COR-L47 (cell line): ENCODE measurements at places on chromosomes 5 and 9.

- DNase-seq, result no peak
These were observed 123.7 kb downstream of the PRELID2 start for GRCh38 chr5:145711417-145711816.

DNA sequence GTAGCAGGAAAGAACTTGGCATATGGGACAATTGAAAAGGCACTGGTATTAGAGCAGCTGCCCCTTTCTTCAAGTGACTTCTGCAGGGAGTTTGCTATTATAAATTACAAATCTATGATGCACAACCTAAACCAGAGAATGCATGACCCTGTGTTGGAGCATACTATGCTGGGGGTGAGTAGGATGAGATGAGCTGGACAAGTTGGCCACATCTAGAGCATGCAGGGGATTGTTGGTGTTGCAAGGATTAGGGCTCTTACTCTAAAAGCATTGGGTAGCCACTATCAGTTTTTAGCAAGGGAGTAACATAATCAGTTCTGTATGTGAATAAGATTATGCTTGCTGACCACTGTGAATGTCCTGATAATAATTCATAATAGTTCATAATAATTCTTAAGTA, 186.7 kb downstream of the KIAA0825 start:
- no peak for DNase-seq

- DNase-seq, result no peak
These were observed 49.7 kb downstream of the WWC1 start for GRCh38 chr5:168341178-168341577.

DNA sequence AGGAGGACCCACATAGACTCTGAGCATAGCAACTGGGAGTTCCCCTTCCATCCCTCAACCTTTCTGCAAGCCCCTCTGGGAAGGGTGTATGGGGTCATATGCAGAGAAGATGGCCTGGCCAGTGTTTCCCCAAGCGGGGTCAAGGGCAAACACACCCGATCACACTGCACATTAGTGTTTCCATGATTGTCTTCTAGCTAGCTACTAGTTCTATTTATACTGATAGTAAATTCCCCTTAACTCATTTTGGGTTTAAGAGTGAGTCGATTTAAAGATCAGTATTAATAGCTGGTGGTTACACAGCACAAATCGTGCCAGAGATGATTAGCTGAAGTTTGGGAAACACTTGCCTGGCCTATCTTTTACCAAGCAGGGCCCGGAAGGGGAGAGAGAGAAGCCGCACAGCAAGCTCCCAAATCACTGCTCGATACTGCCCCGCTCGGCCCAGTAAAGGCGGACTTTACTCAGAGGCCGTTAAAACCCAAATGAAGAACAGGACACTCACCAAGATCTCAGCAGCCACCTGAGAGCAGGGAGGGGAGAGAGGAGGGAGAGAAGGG, 29.4 kb upstream of the TNIP1 start:
- no peak for DNase-seq

GRCh38 chr5:160926428-160926827, 74.4 kb upstream of the ATP10B start:
- DNase-seq, result peak; percentile 69

DNA sequence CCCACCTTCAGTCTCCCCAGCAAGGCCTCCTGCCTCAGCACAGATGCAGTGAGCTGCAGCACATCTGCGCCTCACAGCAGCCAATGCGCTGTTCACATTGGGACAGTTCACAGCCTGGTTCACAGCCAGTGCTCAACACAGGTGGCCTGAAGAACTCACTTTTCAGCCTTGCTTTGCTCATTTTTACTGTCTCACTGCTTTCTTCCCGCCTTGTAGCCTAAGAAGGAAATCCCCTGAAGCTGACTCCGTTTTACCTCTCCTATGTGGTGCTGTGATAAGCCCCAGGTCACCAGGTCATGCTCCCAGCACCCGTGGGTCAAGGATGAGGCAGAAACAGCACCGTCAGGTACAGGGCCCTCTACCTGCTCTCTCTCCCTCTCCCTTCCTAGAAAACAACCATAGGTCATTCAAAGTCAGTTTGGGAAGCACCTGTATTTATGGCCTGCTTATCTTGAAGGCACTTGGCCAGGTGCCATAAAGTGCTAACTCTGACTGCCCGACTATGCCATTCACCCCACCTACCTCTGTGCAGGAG, 1.1 kb downstream of the GCNT4 start:
- DNase-seq, result no peak

DNA sequence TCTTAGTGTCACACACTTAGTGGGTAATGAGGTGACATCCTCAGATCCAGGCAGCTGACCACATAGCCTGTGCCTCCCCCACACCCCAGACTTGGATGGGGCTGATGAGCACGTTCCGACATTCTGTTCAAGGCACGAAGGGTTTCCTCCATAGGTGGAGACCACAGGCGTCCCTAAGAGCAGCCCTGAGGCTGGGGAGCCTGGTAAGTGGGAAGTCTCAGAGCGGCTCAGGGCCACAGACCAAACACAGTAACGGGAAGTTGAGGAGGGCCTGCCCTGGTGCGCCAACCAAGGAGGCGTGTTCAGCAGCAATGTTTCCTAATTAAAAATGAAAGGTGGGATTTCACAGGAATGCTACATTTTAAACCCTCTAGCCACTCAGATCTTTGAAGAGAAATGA, 102.3 kb upstream of the PHYKPL start:
- no peak for DNase-seq

DNA sequence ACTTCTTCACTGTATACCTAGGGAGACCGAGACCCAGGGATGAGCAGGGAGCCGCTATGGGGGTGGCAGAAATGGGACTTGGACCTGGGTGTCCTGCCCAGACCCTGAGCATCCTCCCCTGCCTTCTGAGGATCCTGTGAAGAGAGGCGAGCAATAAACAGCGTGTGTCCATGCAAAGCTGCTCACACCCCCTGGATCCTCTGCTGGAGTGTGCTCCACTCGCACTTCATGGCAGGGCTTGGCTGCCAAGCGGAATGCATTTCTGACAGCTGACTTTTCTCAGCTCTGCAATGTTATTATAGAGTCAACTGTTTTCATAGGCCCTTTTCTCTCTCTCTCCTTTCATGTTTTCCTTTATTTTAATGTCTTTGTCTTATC, 31.0 kb upstream of the ALDH1B1 start:
- DNase-seq, result no peak

GRCh38 chr5:25544652-25545249, 900.0 kb upstream of the CDH10 start:
- DNase-seq, result no peak

DNA sequence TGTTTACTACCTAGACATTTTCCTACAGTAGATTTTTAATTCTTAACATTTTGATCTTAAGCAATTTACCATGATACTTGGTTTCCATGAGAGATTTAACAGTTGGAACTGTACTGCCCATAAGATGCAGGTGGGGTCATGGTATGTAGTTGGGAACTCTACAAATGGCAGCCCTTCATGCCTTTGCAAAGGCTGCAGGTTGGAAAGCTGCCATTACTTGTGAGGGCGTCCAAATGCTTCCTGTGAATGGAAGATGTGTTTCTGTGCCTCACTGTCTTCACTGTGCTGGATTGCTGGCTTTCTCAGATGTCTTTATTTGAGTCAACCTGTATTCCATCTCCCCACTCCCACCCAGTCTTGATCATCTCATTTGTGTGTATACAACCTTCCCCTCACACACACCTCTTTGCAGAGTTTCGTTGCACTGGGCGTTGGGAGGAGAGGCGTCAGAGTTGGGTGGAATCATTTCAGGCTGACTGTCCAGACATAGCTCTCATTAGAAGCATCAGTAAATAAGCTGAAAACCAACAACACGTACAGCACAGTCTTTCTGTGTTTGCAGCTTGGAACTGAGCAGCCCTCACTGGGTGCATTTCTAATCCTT, 14.8 kb upstream of the ABL1 start:
- DNase-seq, result no peak
